ENCODE measurements at places on chromosomes 12 and 14. TPM values are rescaled to one million over a fixed set of nuclear protein-coding genes. Genes with fewer than 3 reads are reported as not detected.

Gene GLIPR1L1
- not detected for total RNA-seq

DNA sequence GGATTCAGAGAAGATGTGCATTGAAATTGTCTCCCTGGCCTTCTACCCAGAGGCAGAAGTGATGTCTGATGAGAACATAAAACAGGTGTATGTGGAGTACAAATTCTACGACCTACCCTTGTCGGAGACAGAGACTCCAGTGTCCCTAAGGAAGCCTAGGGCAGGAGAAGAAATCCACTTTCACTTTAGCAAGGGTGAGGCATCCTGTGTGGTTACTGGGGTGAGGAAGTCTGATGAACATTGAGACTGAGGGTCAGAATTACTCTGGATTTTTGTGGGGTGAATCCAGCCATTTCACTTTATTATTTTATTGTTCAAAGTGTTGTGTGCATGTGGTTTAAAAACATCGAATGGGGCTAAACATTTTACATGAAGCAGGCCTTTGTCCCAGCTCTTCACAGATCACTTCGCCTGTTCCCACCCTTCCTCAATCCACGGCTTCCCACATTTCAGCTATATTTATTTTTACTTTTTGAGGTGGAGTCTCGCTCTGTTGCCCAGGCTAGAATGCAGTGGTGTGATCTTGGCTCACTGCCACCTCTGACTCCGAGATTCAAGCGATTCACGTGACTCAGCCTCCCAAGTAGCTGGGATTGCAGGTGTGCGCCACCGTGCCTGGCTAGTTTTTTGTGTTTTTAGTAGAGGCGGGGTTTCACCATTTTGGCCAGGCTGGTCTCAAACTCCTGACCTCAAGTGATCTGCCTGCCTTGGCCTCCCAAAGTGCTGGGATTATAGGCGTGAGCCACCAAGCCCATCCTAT, 40.6 kb downstream of the SUPT16H start:
- H3K4me3 ChIP-seq, result no peak overlapping the region
- H3K27ac ChIP-seq, result no peak overlapping the region
- H3K27me3 ChIP-seq, result no peaks in the 10 kb centered on the region
- H3K36me3 ChIP-seq, result no peaks in the 10 kb centered on the region

Gene PTCSC3
- not detected for total RNA-seq

Gene KRT2
- total RNA-seq, result not detected

DNA sequence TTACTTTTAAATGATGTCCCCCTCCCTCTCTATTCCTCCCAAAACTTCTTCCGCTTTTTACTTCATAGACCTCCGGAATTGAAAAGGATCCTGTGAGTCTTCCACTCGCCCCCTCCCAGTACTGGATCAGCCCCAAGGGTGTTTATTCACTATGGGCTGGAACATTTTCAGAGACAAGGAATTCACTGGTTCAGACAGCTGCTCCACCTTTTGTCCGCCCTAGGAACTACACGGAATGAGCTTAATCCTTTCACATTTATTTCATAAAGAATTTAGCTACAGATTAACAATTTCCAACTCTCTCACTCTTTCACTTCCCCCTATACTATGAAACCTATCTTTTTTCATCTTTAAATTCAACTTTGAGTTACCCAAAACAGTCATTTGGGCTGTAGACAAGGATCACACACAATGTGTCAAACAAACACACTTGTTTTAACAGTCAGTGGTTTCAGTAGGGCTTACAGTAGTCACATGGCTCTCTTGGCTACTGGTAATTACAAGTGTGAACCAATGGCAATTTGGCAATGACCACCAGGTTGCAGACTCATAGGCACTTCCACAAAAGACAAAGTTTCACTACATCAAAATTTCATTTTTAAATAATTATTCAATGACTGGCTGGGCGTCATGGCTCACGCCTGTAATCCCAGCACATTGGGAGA, 20.6 kb downstream of the CNIH1 start:
- H3K27ac ChIP-seq, result no peak overlapping the region
- no peak overlapping the region for H3K4me3 ChIP-seq
- peaks cover 5% of the 10 kb centered on the region for H3K36me3 ChIP-seq
- no peaks in the 10 kb centered on the region for H3K27me3 ChIP-seq
- no peaks in the 10 kb centered on the region for H3K4me1 ChIP-seq

- no peak overlapping the region for H3K4me3 ChIP-seq
- DNase-seq, result no peak
- H3K27me3 ChIP-seq, result no peaks in the 10 kb centered on the region
- peaks cover 55% of the 10 kb centered on the region for H3K36me3 ChIP-seq
These were observed 7.6 kb downstream of the YBX3 start for GRCh38 chr12:10715491-10715890.

DNA sequence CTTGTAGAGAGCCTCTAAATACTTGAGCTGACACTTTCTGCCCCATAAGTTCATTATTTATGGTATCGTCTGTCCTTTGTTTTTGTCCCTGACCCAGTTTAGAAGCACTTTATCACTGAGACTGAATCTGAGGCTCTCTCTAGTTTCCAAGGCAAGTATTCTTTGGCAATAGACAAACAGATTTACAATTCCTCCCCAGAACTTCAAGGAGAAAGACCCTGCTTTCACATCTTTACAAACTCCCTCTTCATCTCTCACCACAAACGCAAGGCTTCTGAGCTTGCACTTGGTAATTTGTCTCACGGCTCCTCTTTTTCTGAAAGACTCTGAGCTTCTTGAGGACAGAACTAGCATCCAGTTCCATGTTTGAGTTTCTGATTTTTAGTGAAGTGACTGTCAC, 49.8 kb upstream of the PARP11 start:
- no peaks in the 10 kb centered on the region for H3K36me3 ChIP-seq
- no peak overlapping the region for H3K4me3 ChIP-seq
- H3K27me3 ChIP-seq, result peaks cover 98% of the 10 kb centered on the region
- H3K27ac ChIP-seq, result no peak overlapping the region

DNA sequence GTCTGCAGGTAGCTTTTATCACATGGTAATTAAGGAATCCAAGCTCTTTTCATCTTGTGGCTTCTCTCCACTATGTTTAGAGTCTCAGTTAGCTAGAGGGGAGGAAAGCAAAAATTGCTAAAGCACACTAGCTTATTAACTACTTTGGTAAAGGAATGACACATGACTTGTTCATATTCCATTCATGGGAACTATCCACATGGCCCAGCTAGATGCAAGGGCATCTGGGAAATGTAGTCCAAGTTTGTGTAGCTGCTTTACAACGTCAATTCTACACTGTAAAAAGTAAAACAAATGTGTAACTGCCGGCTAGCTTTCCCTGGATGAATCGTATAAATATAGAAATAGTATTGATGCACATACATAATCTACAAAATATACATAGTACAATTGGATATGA, 244.5 kb upstream of the LRFN5 start:
- H3K27me3 ChIP-seq, result no peaks in the 10 kb centered on the region
- H3K36me3 ChIP-seq, result no peaks in the 10 kb centered on the region
- no peaks in the 10 kb centered on the region for H3K4me1 ChIP-seq
- no peak for DNase-seq

Gene ACOT6
- not detected for total RNA-seq

GRCh38 chr14:101191721-101192660, 288.5 kb upstream of the RTL1 start:
- H3K4me1 ChIP-seq, result no peaks in the 10 kb centered on the region
- DNase-seq, result no peak
- no peaks in the 10 kb centered on the region for H3K36me3 ChIP-seq
- no peak overlapping the region for H3K4me3 ChIP-seq

Gene LRRIQ1
- 0.22 TPM for total RNA-seq

Gene KLRC2
- total RNA-seq, result not detected

Gene P2RX7
- 1.6 TPM for total RNA-seq

GRCh38 chr12:10241727-10242126, 29.1 kb downstream of the GABARAPL1 start:
- peaks cover 23% of the 10 kb centered on the region for H3K36me3 ChIP-seq
- H3K27me3 ChIP-seq, result no peaks in the 10 kb centered on the region
- H3K27ac ChIP-seq, result no peak overlapping the region
- no peak overlapping the region for H3K4me3 ChIP-seq
- no peaks in the 10 kb centered on the region for H3K4me1 ChIP-seq
- no peak for DNase-seq

Gene KRT83
- total RNA-seq, result not detected

Data from left ventricle myocardium inferior (tissue), 1 donor.